ENCODE measurements at places on chromosomes 4 and X.

DNA sequence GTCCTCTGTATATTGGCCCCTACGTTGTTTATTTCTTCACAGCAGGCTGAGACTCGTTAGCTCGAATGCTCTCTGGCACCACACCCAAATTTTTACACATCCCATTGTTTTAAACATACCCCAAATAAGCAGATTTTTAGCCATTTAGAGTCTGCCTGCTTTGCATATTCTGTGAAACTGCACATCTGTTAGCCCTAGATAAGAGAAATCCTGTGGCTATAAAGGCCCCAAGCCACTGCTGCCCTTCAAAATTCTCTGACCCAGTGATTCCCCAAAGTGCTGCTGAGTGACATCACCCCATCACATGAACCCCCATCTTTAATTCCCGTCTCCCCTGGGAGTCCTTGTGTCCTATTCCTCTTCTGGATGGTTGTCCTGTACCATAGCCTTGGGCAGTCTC lies 20.8 kb downstream of the TEX13C start:
- DNase-seq = no peak

DNA sequence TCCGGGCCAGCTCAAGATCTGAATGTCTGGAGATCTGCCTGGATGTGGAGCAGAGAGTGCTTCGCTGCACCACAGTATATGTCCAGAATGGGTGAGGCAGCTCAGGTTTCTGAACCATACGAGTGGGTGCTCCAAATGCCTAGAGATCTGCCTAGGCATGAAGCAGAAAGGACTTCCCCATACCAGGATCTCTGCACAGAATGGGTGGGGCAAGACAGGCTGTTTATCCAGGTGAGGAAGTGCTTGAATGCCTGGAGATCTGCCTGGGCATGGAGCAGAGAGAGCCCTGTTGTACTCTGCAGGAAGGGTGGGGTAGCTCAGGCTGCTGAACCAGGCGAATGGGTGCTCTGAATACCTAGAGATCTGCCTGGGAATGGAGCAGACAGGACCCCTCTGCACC lies 45.4 kb upstream of the MAGEC2 start:
- DNase-seq = no peak

- no peak for DNase-seq
Measured at GRCh38 chrX:17336377-17336776, 38.6 kb upstream of the NHS start.

GRCh38 chrX:153800746-153801145 lies 6.3 kb downstream of the SSR4 start:
- no peak for DNase-seq

- no peak for DNase-seq
Measured at GRCh38 chr4:150315691-150316090, 237.4 kb downstream of the DCLK2 start.

DNA sequence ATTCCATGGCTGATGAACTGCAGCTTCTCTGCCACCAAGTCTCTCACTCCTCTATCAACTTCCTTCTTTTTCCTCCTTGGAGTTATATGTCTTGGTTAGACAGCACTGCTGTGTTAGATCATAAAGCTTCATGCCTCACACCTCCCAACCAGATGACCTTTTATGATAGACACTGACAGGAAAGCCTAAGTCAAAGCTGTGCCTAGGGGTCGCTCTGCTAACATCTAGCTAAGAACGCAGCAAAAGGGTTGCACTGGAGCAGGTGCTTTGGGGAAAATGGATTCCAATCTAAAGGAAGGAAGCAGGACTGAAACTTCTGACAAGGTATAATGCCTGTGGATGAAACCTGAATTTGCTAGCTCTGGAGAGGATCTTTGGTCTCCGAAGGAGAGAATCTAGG lies 509.7 kb downstream of the SMARCA1 start:
- no peak for DNase-seq

GRCh38 chr4:23942471-23942870 lies 52.6 kb upstream of the PPARGC1A start:
- no peak for DNase-seq

DNA sequence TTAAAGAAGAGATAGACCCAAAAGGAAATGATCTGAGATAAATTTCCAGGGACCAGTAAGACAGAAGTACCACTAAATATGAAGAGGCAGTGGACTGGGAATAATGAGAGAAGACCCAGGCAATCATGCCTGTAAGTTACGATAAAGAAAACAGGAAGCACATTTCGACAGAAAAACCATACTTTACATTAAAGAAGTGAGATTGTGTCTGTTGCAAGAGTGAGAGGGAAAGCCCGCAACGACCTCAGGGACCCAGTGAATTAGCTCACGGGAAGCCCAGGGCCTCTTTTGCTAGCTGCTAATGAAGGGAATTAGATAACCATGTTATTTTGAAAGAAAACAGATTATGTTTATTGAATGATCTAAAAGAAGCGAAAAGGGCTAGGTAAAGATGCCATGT lies 28.9 kb upstream of the ACSL1 start:
- DNase-seq = no peak

DNA sequence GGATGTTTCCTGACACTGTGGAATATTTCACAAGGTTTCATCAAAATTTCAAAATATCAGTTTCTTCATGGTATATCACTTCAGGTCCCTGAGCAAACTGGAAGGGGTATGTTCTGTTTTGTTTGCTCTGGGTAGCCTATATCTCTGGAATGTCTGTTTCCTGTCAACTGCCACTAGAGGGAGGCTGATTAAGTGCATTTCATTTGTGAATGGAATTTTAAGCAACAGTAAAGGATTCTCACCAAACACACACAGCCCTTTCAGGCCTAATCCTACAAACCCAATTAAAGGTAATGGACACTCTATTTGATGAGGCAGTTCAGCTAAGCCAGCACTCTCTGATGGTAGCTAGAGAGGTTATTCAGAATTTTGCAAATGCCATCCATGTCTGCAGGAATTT lies 307.1 kb downstream of the TEX13A start:
- no peak for DNase-seq

DNA sequence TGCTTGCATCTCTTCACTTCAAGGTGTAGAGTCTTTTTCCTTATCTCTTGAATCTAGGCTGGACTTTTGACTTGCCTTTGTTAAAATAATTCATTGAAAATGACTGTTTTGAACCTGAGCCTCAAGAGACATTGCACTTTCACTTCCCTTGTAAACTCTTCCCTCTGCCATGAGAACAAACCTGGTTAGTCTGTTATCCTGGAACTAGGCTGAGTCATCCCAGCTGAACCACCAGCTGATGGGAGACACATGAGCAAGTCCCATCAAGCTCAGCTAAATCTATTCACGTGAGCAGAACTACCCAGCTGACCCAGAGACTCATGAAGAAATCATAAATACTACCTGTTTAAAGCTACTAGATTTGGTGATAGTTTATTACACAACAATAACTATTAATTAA lies 202.3 kb upstream of the CENPE start:
- no peak for DNase-seq

GRCh38 chr4:14896656-14897175 lies 105.6 kb upstream of the CPEB2 start:
- DNase-seq = no peak

- no peak for DNase-seq
Measured at GRCh38 chrX:121569609-121570008, 522.2 kb downstream of the GLUD2 start.

- DNase-seq = no peak
Measured at GRCh38 chr4:70749313-70749712, 27.5 kb downstream of the RUFY3 start.

GRCh38 chr4:151620066-151620465 lies 140.7 kb downstream of the GATB start:
- no peak for DNase-seq

DNA sequence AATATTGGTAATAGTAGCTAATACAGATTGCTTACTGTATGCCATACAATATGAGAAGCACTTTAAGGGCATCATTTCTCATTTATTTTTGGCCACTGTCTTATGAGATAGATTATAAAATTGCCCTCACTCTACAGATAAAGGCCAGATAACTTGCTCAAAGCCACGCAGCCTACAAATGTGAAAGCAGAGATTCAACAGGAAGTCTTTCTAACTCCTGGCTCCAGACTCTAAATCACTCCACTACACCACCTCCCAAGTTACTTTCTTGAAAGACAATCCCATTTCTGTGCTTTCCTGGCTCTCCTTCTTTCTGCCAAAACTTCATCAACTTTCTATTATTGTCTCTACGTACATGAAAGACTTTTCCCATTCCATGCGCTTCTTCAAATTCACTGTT lies 194.7 kb downstream of the FBXO8 start:
- DNase-seq = no peak

DNA sequence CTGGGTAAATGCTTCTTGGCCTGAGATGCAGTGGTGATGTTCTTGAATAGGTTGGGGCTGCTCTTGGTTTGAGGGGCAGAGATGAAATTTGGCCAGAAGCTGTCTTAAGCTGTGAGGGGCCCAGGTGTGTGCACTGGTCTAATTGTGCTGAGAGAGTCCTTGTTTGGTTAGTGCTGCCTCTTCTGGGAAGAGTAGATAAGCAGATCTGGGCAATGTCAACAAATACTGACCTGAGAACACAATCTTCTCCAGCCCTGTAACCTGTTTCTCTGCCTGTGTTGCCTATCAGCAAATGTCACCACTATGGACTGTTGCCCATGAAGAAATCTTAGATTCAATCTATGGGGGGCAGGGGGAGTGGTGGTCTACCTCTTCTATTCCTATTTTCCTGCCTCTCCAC lies 17.2 kb upstream of the USP27X start:
- DNase-seq = no peak

- DNase-seq = no peak
Measured at GRCh38 chr4:77990904-77991358, 66.2 kb upstream of the FRAS1 start.

- DNase-seq = no peak
Measured at GRCh38 chr4:138247643-138248042, 5.5 kb upstream of the SLC7A11 start.

GRCh38 chr4:138499627-138500026 lies 257.5 kb upstream of the SLC7A11 start:
- DNase-seq = no peak

DNA sequence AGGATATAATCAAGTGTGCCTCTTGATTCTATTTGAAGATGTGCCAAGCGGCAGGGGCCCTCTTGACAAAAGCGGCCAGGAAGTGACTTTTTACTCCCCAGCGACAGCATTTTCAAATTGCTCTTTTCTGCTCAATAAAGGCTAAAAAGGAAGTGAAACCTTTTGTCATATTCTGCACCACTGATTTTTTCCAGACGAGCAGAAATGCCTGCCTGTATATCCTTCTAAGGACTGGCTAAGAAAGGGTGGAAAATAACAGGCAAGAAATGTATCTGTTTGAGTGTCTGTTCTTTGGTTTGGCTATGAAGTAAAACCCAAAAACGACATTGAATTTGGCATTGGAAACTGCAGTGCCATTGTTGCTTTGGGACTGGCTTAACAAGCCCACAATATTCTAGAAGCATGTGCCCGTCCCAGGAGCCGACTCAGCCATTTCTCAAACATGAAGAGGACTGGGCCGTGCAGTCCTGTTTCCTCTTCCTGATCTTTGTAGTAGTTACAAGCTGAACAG lies 25.4 kb downstream of the TMSB4X start:
- no peak for DNase-seq

- no peak for DNase-seq
Measured at GRCh38 chr4:40330536-40330935, 4.6 kb upstream of the CHRNA9 start.

DNA sequence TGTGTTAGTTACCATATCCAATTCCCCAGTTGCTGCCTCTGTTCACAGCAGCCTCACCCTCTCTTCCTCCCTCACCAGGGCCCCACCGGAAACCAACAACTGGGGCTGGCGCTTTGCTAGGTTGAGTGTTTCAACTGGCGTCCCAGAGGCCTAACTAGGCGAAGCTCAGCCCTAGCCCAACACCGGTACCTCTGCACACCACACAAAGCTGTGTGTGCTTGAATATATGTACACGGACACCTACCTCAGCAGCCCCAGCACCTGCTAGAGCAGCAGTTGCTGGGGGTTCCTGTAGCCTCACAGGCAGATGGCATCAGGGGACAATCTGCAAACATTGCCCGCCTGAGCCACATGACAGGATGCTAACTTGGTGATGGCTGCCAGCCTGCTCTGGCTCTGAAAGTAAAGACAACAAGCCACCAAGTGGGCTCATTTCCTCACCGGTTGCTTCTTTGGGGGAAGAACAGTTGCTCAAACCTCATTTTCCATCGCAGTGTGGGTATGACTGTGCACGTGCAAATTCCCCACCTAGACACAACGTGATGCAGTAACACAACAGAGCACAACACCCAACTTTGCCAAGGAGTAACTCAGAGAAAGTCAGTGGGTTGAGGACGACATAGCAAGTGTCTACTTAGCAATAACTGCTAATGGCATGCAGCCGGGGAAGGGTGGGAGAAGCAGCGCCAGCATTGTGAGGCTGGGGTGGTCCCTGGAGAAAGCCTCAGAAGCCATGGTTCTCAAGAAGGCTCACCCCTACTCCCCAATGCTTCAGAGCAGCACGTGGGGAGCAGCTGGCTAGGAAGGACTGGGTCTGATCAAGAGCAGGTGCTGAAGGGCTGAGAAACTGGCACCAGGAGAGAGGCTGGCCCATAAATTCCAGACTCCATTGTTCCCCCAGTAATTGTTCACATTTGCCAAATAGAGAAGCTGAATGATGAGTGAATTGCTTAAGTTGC lies 139.5 kb downstream of the SH3KBP1 start:
- no peak for DNase-seq

DNA sequence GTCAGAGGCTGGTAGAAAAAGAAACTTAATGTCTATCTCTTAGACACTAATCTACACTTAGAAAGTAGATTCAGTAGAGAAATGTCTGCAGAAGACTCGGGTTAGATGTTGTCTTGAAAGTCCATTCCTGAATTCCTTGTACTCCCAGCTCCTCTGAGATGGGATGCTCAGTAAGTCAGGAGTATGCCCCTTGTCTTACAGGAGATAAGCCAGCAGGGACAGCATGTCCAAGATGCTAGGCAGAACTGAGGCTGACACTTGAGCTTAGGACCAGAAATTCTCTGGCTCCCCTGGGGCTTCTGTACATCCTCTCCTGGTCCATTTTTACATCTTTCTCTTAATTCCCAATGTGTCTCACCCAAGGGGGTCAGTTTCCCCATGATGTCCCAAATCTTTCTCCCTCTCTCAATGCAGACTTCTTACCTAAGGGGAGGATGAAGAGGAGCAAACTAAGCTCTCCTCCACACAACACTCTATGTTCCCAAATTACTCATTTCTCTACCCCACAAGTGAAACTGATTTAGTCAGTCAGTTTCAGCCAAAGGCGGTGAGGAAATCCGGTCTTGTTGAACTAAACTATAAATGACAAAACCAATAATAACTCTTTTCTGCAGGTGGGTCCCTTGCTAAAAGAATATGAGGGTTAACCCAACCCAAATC lies 558.2 kb upstream of the DIPK2B start:
- DNase-seq = no peak

- no peak for DNase-seq
Measured at GRCh38 chrX:77793946-77794345, 7.9 kb upstream of the ATRX start.

GRCh38 chr4:649751-650310 lies 24.2 kb downstream of the ATP5ME start:
- DNase-seq = no peak

DNA sequence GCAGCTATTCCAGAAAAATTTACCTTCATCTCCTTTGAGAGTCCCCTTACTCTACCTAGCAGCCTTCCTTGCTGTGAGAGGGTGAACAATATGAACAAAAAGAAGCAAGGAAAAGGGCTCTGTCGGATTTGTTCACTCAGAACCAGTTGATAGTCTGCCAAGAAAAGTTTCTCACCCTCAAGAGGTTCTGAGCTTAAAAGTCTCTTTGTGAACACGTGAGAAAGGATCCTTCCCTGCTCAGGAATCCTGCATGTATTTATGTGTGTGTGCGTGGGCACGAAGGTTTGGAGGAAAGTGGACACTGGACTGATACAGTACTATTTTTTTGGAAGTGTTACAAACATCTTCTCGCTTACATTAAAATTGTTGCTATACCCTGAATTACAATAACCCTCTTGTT lies 178.6 kb upstream of the JADE1 start:
- DNase-seq = no peak
